ENCODE measurements at places on chromosomes 3 and 15.

GRCh38 chr3:94862703-94863102 is 799.8 kb downstream of the NSUN3 start:
- DNase-seq, result no peak

DNA sequence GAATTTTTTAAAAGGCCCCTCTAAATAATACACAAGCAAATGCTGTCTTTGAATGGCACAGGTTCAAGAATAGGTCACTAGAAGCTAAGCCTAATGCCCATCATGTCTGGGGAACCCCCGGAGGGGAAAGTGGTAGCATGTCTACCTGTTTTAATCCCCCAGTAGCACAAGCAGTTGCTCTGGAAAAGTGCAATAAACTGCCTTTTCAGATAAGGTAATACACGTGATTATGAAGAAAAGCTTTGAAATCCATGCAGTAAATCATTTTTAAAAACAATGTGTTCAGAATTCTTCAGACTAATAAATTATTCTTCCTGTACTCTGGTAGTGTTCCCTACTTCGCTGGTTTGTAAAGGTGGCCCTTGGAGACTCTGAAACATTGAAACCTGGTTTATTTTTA is 922.2 kb downstream of the ROBO1 start:
- no peak for DNase-seq

- DNase-seq, result no peak
These were observed 98.9 kb upstream of the SLC6A6 start for GRCh38 chr3:14303336-14304100.

DNA sequence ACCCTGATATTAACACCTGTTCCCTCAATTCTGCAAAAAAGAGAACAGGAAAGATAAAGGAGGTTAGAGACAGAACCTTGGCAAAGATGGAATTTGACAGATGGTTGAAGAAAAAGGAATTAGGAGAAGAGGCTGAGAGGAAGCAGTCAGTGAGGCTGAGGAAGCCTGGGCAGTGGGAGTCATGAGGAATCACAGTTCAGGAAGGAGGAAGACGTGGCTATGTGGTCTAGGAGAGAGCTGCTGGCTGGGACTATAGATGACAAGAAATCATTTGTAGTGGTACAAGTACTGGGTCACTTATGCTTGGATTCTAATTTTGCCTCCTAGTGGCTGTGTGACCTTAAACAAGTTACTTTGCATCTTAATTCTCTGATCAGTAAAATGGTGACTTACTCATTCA is 49.0 kb downstream of the LARS2 start:
- DNase-seq, result no peak

- DNase-seq, result no peak
These were observed 13.2 kb upstream of the NCKIPSD start for GRCh38 chr3:48698891-48699290.

GRCh38 chr3:117165176-117165575 is 455.6 kb downstream of the TUSC7 start:
- DNase-seq, result no peak

Measured in activated CD8-positive, alpha-beta memory T cell treated with anti-CD3 and anti-CD28 coated beads for 1 hour (primary cell).